Stimulated activated CD4-positive, alpha-beta T cell treated with anti-CD3 and anti-CD28 coated beads, TNF-alpha, amount 100 ng/mL, for 1 hour (primary cell): ENCODE measurements at places on chromosomes 1 and 21.

GRCh38 chr21:45415188-45415942 is 10.4 kb downstream of the COL18A1 start:
- DNase-seq: no peak

GRCh38 chr1:3401585-3402257 is 52.7 kb upstream of the ARHGEF16 start:
- no peak for DNase-seq

GRCh38 chr1:45478121-45478814 is 12.7 kb downstream of the TESK2 start:
- no peak for DNase-seq

DNA sequence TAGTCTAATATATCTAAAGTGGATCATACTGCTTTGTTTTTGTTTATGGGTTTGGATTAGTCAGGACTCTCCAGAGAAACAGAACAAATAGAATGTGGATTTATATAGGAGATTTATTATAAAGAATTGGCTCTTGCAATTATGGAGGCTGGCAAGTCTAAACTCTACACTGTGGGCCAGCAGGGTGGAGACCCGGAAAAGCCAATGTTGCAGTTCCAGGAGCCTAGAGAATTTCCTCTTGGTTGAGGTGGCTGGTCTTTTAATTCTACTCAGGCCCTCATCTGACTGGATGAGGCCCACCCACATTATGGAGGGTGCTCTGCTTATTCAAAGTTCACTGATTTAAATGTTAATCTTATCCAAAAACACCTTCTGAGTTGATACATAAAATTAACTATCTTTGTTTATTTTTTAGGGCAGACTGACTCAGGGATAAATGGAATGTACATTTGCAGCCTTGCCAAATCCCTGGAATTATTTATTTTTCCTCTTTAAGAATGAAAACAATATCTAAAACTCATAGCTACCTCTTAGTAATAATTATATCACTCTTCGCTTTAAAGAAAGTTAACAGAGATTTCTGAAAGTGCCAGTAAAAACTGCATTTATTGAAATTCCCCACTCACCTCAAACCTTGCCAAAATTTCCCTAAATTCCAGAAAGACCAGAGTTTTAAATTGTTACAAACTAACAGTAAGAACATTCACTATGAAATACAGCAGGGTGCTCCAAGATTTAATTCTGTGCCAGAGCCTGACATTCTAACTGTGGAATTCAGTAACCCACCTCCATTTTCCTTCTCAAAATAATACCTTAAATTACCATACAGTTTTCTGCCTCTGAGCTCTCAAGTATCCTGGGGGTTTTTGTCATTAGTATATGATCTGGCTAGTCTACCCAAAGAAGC is 36.6 kb upstream of the SSX2IP start:
- no peak for DNase-seq

GRCh38 chr21:18478513-18478912 is 74.9 kb upstream of the TMPRSS15 start:
- DNase-seq: no peak

- peak; percentile 20 for DNase-seq
Observed at GRCh38 chr1:22709891-22710700, 543 bp upstream of the EPHB2 start.

DNA sequence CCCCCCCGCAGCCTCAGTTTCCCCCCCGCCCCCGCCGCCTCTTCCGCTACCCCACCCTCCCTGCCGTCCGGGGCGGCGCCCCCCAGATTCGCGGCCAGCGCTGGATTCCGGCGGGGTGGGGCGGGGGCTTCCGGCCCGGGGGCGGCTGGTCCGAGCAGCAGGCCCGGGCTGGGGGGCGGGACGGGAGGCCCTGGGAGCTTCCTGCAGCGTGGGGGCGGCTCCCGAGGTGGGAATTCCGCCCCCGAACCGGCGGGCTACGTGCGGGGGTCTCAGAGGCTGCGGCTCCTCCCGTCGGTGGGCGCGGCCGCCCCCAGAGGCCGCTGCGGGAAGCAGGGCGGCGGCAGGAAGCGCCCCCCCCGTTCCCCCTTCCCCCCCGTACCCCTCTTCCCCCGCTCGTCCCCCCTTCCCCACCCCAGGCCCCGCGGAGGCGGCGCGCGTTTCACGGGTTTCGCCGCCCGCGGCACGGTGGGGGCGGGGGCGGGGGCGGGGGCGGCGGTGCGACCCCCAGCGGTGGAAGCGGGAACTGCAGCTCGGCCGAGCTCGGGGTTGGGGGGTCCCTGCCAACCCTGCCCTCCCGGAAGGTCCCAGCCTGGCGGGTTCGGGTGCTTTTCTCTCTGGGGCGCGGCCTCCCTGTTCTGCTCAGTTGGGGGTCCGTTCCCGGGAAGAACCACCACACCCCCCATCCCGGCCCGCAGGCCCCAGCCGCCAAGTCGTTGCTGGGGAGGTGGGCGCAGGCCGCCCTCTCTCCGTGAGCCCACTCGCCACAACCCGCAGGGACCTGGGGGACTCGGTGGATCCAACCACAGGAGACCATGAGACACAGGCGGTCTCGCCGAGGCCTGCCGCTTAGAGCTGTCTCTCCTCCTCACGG is 76.3 kb downstream of the MORN1 start:
- peak; percentile 60 for DNase-seq

DNA sequence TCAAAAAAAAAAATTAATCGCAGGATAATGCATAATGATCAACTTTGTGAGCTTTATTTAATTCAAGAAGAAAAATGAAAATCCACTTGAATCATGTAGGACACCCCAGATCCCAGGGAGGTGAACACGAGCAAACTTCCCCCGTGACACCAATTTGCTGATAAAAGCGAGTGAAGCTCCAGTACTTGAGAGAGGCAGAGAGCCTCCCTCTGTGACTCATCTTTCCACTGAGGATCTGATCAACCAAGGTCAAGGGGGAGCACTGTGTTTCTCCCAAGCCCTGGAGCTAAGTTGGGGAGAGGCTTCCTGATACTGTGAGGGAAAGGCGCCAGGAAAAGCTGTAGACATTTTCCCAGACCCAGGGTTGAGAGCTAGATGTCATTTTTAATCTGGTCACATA is 160.9 kb downstream of the SLC44A5 start:
- DNase-seq: no peak

DNA sequence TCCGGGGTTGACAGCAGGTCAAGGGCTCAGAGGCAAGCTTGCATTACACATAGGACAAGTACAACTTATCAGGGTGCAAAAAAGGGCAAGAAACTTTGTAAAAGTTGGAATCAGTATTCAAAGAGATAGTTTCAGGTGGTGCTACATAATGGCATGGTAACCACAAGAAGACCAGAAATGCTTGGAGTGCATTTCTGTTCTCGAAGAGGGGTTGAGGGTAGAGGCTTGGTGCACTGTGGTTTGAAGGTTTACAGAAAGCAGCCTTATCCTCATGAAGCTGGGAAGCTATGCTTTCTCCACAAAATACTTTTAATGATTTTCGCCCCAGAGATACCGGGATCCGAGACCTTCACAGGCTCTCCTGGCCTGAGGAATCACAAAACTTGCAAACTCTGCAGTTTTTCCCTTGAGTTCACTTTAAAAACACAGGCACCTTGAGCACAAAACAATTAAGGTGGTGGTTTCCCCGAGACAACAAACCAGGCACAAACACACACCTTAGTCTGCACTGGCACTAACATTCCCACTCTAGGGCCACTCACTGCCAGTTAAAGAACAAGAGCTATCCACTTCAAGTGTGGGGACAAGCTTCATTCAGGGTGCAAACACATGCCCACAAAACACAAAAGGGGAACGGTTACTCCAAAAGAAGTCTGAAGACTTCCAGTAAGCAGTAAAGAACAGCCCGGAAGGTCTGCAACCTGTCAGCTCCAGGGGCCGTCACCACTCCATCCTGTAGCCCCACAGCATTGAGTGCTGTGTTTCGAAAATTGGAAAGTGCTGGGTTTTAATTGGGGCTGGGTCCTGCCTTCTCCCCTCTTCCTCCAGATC is 29.8 kb upstream of the NFIA start:
- DNase-seq: no peak

- no peak for DNase-seq
Observed at GRCh38 chr1:20078171-20078651, 8.2 kb downstream of the PLA2G5 start.

GRCh38 chr1:152145769-152146168 is 13.3 kb downstream of the RPTN start:
- no peak for DNase-seq
